ENCODE measurements at places on chromosomes 13 and 19. TPM values are rescaled to one million over a fixed set of nuclear protein-coding genes. Genes with fewer than 3 reads are reported as not detected.

DNA sequence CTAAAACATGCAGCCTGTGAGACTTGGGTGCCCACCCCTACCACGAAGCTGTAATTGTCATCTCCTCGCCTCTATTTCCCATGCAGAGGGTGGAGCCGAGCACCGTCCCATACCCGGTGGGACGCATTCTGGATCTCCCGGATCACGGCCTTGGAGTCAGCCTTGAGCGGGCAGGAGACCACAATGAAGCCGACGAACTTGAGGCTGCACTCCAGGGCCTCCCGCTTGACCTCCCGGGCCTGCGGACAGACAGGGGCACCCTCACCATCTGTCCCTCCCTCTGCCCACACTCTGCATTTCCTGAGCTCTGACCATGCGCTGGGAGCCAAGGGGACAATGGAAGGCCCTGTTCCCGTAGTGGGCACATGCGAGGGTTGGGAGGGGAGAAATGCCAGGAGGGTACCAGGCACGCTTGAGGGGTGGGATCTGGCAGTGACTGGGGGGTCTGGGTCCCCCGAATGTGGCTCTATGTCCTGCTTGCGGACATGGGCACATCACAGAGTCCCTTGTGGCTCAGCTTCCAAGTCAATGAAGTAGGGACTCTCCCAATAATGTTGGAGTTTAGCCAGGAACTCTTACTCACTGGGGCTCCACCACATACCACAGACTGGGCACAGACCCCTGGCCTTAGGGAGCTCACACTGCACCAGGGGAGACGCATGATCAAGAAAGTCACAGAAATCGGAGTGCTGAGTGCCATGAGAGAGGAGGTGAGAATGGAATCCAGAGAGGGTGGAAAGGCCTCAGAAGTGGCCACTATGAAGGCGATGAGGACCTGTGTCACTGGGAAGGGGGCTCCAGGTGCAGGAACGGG lies 9.2 kb upstream of the GMIP start:
- no peak for DNase-seq

DNA sequence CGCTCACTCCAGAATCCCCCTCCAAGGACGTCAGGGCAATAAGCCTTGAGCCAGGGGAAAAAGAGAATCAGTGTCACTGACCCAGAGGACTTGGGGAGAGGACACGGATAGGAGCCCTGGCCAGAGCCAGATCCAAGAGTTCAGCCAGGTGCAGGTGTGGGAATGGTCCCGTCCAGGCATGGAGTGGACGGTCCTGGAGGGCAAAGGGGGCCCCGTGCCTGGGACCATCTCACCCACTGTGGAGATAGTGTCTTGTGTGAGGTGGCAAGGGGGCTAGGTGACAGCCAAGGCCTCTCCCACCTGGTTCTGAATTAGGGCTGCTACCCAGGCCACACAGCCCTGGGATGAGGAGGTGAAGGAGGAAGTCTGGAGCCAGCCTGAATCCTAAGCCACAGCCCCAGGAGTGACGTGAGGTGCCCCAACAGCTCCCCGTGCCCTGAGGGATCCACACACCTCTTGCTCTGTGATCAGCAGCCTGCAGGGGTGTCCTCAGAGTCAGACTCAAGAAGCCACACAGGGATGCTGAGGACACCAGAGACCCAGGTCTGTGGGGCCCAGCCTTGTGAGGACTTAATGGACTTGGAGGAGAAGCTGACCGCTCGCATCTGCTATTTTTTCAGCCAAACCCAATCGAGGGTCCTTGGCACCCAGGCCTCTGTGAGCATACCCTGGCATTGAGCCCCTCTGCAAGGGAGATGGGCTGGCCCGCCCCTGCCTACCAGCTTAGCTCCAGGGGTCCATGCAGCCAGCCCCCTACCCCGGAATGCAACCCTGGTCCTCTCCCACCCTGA lies 16.4 kb upstream of the ZNF14 start:
- DNase-seq = no peak

DNA sequence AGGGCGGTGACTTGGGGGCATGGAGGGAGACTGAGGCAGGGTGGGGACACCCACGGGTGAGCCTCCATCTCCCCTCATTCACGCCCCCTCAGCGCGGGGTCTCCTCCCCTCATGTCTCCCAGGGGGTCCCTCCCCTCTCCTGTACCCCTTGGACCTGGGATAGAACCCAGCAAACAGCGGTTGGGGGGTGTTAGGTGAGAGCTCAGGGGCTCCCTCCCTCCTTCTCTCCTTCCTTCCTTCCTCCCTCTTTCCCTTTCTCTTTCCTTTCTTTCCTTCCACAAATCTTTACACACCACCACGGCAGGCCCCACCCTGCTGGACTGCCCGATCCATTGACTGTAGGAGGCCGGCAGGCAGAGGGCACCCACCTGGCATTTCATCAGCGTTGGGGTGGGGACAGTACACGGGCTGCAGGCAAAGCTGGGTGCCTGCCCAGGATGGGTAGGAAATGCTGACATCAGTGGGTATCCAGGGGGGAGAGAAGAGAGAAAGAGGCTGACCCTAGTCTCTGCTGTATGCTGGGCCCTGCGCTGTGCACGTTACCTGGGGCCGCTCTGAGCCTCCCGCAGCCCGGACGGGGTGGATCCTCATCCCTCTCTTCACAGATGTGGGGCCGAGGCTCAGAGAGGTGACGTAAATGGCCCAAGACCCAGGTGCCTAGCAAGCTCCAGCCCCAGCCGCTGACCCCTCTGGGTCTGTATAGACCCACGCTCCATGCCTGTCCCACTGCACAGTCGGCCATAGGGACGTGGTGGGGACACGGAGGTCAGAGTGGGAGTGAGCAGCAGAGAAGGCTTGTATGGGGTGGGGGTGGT lies 3.5 kb downstream of the SSC5D start:
- no peak for DNase-seq

DNA sequence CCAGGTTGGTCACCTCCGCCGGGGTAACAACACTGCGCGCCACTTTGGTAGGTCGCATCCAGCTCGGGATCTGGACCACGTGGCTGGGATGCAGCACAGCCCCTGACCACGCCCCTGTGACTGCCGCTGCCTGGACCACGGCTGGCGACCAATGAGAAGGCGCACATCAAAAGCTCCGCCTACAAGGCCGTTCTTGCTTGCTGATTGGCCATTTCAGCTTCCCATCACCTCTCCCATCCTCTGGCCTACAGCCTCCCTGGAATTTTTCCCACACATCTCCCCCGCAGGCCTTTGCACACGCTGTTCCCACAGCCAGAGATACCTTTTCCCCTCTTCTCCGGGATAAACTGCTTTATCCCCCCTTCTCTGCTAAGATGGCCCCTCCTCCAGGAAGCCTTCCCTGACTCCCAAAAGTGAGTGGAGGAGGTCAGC lies 12.5 kb upstream of the MAP1S start:
- peak; percentile 35 for DNase-seq

DNA sequence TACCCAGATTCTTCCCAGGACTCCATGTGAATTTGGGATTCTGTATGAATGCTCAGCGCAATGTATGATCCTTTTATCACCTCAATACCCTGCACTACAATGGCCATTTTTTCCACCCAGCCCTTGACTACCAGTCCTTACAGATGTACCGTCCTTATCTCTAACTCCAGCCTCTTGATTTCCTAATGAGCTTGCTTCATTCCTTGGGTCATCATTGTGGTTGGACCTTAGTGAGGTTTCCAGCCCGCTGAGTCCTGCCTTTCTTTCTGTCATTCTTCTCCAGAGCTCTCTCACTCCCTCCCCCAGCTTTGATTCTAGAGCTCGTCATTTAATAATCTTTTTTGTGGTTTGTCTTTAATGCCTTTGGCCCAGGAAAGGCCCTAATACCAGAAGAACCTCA lies 438.5 kb downstream of the ZNF536 start:
- DNase-seq = no peak

- peak; percentile 30 for DNase-seq
These were observed 30.1 kb downstream of the SCEL start for GRCh38 chr13:77565635-77566034.

DNA sequence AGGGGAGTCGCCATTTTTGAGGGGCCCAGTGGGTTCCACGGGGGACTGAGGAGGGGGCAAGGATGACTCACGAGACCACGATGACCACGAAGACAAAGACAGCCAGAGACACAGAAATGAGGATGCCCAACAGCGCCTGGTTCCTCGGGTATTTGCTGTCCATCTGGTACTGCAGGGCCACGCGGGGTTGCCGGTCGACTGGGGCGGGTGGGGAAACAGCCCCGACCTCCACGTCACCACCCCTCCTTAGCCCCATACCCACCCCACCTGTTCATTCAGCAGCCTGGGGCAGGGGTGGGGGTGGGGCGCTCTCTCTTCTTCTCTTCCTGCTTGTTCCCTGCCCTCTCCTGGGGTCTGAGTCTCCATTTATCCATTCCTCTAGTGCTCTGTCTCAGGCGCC lies 8.6 kb downstream of the IZUMO2 start:
- no peak for DNase-seq

DNA sequence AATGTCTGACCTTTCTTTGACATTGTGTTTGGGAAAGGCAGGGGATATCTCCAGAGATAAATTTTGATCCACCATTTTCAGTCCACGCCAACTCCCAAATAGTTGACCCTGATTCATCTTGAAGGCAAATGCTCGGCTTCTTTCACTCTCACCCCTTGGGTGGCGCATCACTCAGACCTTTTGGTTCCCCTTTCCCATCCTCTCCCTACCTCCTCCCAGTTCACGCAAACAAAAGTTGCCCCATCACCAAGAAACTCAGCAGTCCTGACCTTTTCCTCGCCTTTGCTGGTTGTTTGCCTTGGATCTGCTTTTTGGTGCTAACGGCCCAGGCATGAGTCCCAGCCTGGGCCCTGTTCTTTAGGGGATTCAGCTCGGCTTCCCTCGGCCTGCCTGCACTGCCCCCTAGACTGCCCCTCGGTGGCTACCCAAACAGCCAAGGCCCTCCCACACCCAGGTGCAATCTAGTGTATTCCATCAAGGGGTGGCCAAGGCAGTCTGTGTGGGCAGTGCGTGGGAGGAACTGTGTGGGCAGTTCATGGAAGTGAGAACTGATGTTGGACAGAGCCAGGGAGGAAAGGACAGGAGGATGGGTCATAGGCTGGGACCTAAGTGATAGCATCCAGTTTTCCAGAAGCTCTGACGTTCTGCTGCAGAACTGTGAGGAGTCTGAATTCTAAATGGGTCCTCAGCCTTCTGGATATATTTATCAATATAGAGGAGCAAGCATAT lies 255.7 kb downstream of the DLEU7 start:
- no peak for DNase-seq

DNA sequence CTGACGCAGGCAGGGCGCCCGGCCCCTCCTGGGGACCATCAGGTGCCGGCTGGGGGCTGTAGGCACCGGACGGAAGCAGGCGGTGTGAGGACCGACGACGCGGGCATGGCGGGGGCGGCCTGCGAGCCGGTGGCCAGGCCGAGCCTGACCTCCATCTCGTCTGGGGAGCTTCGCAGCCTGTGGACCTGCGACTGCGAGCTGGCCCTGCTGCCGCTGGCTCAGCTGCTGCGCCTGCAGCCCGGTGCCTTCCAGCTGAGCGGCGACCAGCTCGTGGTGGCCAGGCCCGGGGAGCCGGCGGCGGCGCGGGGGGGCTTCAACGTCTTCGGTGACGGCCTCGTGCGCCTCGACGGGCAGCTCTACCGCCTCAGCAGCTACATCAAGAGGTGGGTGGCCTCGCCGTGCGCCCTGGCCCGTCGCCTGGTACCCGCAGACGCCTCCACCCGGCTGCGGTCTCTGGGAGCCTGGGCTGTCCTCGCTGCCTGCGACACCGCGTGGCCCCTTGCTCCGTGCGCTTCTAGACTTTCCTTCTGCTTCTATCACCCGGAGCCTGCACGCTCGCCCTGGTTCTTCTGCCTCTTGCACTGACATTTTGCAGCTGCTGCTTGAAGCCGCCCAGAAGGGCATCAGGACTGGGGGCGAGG lies 460 bp downstream of the MEDAG start:
- no peak for DNase-seq

- DNase-seq = peak; percentile 8
These were observed 5.2 kb upstream of the ADPRHL1 start for GRCh38 chr13:113458253-113459065.

DNA sequence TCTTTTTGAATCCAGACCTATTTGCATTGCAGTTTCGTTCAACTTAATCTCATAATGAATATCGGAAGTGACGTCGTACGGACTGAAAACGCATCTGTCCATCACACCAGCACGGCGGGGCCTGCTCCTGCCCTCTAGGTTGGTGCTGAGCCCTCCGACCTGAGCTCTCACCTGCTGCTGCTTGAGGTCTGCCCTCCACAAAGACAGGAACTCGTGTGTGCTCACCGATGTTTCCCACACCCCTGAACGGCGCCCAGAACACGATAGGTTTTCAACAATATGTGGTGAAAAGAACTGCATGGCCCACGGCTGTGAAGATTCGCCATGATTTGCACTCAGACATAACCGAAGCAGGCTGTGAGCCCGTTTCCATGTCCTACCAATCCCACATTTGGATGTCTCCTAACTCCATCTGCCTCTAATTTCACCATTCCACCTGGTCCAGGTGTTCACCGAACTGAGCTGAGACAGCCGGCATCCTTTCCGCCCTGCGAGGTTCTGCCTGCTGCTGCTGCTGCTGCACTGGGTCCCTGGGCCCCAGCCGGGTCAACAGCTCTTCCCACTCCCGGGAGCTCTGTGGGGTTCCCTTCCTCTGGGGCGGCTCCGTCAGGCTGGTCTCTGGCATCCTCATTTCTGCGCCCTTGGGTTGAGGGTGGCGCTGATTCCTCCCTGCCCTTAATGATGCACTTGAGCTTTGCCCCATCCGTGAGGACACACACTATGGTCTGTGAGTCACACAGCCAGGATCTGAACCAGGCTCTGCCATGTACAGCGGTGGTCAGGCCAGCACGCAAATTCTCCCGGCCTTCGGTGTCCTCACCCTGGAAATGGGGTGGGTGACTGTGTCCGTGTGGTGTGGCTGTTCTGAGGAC lies 20.9 kb downstream of the GRTP1 start:
- no peak for DNase-seq

RTBDN gene
- total RNA-seq = not detected

SLC7A1 gene
- total RNA-seq = 27.7 TPM

COX7A1 gene
- 13.9 TPM for total RNA-seq

CD177 gene
- 0.32 TPM for total RNA-seq

BRD4 gene
- total RNA-seq = 26.3 TPM

TNNI3 gene
- not detected for total RNA-seq

SLC44A2 gene
- 81.8 TPM for total RNA-seq

CLDN10 gene
- total RNA-seq = not detected

PLVAP gene
- not detected for total RNA-seq

COLGALT1 gene
- 119 TPM for total RNA-seq
